ENCODE measurements at places on chromosomes 4 and X.
A peak's percentile ranks its signal among the peaks of the same experiment; 100 is the strongest.

DNA sequence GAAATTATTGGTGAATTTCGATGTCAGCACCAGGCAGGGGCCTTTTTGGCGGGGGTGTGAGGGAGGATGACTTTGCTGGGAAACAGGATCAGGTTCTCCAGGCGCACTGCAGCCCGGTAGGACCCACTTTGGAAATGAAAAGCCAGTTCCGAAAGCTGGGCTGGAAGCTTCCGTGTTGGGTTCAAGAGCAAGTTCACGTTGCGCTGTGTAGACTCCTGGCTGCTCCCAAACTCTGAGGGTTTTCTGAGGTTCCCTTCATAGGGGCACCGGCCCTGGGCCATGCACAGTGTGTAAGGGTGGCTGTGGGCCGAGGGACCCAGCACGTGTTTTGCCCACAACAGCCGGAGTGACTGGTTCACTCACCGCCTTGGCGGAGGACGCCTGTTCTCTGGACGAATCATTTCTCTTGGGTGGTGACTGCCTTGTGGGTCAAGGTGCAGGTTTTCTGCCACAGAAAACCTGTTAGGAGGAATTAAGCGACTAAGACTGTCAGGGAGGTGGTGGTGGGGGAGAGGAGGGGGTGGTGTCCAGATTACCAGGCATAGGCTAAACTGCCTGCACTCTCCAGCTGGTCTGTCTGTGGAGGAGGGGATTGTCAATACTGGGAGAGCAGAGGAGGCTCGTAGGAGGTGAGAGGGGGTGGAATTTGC lies 8.0 kb downstream of the SHOX start:
- no peak for DNase-seq

GRCh38 chr4:153204728-153205648 lies 745 bp downstream of the TRIM2 start:
- DNase-seq: no peak

DNA sequence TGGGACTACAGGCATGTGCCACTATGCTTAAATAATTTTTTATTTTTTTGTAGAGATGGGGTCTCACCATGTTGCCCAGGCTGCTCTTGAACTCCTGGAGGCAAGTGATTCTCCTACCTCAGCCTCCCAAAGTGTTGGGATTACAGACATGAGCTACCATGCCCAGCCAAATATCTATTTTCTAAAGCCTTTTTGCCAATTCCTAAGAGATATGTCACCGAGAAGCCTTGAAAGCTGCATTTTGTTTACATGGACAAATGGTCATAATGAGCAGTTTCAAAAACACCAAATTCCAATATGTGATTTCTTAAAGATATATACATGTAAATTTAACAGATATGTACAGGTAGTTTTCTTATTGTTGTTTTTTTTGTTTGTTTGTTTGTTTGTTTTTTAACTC lies 33.0 kb upstream of the PGRMC2 start:
- no peak for DNase-seq

GRCh38 chrX:116757491-116757890 lies 294.7 kb upstream of the CT83 start:
- no peak for DNase-seq

DNA sequence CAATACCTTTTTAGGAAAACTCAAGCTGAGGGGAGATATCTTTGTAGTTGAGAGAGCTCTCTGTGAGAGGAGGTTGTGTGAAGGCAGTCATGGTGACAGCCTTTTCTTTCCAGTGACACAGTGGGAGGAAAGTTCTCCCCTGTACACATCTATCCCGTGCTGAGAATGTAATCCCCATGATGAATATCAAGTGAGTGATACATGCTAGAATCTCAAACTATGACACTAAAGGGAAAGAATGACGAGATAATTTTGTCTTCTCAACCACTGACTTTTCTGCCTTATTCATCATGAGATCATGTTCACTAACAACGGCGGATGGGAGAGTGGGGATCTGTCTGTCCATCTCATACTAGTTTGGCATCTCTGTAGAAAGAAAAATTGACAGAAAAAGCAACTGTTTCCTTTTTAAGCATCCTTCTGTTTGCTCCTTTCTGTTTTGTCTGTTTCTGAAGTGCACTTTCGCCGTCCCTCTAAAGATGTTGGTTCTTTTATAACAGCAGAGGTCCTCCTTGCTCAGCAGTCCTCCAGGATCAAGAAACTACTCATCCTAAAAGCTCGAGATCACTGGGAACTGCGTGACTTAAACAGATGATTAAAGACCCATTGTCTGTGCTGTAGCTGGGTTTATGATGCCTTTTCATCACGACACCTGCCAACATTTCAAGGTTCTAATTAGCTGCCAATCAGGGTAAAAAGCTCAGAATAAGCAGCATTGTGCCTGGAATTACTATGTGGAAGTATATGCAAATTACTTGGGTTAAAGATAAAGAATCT lies 137.6 kb downstream of the DCK start:
- DNase-seq: peak; percentile 65

DNA sequence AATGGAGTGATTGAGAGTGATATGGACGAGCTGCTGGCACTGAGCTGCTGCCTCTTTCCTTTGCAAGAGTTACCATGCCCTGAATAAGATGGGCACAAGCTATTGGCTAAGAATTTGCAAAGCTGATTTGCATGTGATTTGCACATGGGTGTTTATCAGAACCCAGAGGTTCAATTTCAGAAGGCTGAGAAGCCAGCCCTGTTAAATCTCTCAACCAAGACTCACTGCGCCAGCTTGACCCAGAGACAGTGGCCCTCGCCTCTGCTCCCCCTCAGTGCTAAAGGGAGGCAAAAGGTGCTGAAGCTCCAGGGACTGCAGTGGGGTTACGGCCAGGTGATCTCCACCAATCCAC lies 701 bp downstream of the ARHGAP4 start:
- no peak for DNase-seq

- DNase-seq: no peak
These were observed 263.1 kb downstream of the SPRY1 start for GRCh38 chr4:123659730-123660129.

GRCh38 chr4:101315786-101316185 lies 31.5 kb downstream of the PPP3CA start:
- no peak for DNase-seq

DNA sequence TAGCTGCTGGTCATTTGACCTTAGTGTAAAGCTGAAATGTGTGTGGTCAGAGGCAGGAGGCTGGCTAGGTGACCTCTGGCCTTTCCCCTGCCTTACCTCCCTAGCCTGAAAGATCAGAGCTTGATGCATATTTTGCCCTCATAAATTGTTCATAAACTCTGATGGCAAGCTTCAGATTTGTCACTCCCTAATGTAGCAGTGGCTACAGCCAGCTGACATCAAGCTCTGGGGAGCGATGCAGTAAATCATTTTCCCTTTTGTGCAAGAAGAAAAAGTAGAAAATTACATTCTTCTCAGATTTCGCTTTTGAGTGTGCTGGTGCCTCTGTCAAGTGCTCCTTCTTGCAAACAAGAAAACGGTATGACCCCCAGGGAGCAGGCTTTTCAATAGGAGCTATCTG lies 87.7 kb upstream of the MAGEA4 start:
- no peak for DNase-seq

DNA sequence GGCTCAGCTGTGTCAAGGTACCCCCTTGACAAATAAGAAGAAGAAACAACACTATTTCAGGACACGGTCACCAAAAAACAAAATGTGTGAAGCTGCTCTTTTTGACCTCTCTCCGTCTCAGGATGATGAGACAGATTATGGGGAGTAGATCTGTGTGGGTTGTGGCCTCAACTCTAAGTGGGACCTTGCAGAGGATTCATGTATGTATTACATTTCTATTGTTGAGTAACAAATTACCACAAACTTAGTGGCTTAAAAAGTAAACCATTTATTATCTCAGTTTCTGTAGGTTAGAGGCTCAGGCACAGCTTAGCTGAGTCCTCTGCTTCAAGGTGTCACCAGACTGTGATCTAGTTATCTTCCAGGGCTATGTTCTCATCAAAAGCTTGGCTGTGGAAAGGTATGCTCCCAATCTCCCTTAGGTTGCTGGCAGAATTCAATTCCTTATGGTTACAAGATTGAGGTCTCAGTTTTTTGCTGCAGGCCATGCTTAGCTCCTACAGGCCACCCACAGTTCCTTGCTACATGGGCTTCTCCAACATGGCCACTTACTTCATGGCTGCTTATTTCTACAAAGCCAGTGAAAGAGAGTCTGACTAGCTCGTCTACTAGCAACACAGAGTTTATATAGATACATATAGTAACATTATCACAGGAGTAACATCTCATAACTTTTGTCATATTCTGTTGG lies 28.1 kb downstream of the DGKK start:
- no peak for DNase-seq

DNA sequence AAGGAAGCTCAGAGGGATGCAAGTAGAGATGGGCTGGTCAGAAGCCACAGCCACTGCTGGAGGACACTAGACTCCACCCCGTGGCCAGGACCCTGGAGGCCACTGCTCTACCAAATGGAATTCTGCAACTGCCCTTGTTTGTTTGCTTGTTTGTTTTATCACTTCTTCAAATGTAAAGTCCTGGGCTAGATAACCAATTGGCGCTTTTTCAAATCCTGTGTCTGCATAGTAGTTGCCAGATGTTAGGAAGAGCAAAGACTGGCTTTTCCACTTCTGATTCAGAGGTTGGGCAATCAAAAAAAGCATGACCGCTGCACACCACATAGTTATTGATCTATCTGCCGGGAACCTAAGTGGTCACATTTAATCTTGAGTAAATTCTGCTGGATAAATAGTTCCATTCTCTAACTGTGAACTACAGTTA lies 255.2 kb upstream of the SFRP2 start:
- DNase-seq: no peak

DNA sequence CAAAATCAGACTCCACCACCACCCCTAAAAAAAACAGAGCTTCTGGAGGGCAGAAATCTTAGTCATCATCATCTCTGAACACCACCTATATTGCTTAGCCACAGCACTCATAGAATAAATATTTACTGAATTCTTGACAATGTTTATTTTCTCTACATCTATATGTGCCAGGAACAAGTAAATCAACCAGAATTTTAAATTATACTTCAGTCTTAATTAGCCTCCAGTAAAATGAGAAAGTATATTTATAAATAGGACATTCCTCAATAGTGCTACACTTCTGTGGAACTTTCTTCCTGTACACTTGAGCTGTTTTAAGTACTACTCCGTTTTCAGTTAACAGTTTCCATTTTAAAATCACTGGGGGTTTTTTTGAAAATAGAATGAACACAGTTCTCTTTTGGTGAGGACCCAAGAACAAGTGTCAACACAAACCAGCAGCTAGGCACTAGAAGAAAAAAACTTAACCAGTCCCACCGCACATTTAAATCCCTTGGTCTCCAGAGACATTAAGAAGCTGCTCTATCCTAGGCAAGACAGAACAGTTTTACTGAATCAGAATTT lies 25.5 kb downstream of the SMIM14 start:
- no peak for DNase-seq

DNA sequence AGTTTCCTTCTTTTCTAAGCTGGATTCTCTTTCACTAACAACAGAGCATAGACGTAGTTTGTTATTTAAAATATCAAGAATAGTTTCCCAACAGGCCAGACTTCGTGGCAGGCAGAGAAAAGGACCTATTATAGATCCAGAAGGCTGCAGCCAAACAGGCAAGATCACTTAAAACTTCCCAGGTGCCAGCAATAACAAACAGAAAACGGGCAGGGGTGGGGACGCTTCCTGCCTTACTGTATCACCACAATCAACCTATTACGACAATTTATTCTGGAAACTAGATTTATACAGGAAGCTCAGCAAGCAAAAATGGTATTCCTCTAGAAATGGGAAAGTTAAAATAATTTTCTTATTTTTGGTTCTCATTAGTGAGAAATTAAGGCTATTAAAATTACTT lies 22.1 kb downstream of the RWDD4 start:
- DNase-seq: no peak

DNA sequence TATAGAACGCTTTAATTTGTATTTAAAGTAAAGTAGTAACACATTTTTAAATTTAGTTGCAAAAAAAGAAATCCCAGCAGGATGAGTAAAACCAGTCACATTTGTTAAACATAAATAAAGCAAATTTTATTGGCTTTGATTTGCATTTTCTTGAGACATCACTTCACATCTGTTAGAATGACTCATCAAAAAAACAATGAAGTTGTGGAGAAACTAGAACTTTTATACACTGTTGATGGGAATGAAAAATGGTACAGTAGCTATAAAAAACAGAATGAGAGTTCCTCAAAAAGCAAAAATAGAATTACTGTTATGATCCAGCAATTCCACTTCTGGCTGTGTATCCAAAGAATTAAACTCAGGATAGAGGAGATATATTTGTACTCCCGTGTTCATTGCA lies 454.0 kb upstream of the KLHL4 start:
- DNase-seq: no peak

GRCh38 chr4:4861390-4862018 lies 2.0 kb downstream of the MSX1 start:
- no peak for DNase-seq

- no peak for DNase-seq
These were observed 37.3 kb downstream of the MANBA start for GRCh38 chr4:102723511-102723910.

DNA sequence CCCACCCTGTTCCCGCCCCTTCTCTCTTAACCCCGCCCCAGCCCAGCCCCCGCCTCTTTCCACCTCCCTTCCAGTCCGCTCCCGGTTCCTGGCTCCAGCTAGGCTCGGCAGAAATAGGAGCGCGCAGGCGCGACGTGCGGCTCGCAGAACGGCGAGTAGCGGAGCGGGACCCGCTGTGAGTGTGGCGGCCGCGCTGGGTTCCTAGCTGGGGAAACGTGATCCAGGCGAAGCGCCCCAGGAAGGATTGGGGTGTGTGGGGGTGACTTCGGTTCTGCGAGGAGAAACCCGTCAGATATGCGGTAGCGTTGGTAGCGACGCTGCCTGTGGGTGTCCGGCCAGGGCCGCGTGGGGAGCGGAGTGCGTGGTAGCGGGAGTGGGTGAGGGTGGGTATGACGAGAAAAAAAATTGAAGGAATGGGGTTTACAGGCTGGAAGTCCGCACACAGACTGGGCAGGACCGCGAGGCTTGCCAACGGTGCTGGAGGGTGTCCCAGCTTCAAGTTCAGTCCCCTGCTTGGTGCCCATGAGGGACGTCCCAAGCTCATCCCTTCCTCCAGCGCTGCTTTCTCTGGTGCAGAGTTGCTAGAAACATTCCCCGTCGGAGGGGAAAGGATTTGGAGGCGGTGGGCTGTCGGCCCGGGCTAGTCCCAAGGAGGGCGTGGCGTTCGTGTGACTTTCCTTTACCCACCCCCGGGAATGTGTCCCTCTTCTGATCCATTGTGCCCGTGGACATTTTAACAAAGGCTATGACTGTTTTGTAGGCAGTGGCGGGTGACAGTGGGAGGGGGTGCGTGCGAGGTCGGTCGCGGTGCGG lies at the start of gene PRRG1:
TSS of gene PRRG1 (plus strand) at position 144 of the 813 bp plus-strand sequence. CDS start 56,886 bp downstream, outside the sequence.
- no peak for DNase-seq

DNA sequence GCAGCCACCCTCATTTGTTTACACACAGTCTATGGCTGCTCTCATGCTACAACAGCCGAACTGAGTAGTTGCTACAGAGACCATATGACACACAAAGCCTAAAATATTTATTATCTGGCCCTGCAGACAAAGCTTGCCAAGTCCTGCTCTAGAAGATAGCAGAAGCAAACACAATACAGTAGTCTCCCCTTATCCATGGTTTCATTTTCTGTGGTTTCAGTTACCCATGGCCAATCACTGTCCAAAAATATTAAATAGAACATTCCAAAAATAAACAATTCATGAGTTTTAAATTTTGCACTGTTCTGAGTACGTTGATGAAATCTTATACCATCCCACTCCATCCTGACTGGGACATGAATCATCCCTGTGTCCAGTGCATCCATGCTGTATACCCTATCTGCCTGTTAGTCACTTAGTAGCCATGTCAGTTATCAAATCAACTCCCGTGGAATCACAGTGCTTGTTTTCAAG lies 40.2 kb upstream of the ZNF81 start:
- peak; percentile 28 for DNase-seq
